ENCODE measurements at places on chromosomes 4 and X. TPM values are rescaled to one million over a fixed set of nuclear protein-coding genes. Genes with fewer than 3 reads are reported as not detected.

DNA sequence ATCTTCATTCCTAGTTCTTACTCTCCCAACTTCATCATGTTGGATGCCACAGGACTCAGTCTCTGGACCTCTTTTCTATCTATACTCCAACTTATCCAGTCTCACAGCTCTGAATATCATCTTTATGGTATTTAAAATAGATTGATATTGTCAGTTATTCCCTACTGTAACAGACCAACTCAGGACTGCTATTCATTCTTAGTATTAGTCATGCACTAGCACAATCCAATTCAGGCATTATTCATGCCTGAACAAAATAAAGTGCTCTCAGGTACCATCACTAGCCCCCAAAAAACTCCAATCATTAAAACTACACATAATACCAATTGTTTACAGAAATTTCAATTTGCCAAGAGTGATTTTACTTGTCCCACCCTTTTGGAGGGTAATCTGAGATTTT is 37.7 kb downstream of the FRYL start:
- no peak for DNase-seq

GRCh38 chr4:73908965-73909364 is 39.8 kb downstream of the CXCL1 start:
- DNase-seq = no peak

DNA sequence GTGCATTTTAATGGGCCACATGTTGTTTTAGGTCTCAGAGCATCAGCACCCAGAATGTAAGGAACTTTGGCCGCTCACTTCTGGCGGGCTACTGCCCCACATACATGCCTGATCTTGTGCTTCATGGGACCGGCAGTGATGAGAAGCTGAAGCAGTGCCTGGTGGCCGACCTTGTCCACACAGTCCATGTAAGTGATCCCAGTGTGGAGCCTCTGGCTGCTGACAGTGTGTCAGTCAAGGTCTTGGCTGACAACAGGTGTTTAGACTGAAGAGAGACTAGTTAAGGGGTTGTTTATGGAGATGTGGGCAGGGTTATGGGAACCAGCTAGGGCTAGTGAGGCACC is 101.4 kb downstream of the FNIP2 start:
- no peak for DNase-seq

RTL5 gene
- total RNA-seq = 23.0 TPM

DNA sequence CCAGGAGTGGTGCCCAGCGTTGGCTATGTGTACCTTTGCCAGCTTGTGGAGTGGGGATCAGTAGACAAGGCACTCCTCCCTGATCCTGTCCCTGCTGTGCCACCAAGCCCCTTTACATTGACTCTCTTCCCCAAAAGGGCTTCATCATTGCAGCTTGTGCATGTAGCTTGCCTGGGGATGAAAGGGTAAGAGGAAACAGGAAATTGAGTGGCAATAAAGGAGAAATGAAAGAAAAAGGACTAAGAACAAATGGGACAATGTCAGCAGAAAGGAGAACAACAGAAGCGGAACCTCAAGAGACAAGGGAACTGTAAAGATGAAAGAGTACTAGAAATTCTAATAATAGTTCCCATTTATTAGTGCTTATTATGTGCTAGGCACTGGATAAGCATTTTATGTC is 8.7 kb upstream of the IL13RA1 start:
- DNase-seq = no peak

KANTR gene
- total RNA-seq = 11.6 TPM

DNA sequence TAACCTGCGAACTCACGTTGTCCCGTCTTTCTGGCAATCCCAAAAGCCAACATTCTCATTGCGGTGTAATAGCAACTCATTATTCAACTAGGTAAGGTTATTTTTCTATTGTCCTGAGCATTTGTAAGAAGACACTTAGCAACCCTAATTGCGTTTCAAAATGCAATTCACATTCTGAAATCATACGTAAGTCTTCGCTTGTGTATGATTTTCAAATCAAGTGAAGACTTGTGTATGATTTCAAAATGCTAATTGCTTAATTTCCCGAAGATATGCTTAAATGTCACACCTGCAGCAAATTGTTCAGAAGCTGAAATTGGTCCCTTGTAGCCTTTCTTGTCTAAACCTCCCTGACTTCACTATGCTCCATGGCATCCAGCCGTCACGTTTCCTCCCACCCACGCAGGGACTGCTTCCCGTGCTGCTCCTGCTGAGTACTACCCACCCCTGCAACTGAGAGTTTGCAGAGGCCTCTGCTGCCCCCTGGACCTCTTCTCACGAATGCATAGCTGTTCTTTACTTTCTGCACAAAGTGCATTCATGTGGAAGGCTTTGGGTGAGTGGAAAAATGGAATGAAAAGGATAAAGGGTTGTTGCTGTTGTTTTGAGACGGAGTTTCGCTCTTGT is 40.8 kb upstream of the CLDN24 start:
- no peak for DNase-seq

EDA gene
- 2.5 TPM for total RNA-seq

DNA sequence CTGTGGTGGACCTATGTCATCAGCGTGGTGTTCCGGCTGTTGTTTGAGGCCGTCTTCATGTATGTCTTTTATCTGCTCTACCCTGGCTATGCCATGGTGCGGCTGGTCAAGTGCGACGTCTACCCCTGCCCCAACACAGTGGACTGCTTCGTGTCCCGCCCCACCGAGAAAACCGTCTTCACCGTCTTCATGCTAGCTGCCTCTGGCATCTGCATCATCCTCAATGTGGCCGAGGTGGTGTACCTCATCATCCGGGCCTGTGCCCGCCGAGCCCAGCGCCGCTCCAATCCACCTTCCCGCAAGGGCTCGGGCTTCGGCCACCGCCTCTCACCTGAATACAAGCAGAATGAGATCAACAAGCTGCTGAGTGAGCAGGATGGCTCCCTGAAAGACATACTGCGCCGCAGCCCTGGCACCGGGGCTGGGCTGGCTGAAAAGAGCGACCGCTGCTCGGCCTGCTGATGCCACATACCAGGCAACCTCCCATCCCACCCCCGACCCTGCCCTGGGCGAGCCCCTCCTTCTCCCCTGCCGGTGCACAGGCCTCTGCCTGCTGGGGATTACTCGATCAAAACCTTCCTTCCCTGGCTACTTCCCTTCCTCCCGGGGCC is 1.2 kb downstream of the GJB1 start:
- DNase-seq = no peak

DNA sequence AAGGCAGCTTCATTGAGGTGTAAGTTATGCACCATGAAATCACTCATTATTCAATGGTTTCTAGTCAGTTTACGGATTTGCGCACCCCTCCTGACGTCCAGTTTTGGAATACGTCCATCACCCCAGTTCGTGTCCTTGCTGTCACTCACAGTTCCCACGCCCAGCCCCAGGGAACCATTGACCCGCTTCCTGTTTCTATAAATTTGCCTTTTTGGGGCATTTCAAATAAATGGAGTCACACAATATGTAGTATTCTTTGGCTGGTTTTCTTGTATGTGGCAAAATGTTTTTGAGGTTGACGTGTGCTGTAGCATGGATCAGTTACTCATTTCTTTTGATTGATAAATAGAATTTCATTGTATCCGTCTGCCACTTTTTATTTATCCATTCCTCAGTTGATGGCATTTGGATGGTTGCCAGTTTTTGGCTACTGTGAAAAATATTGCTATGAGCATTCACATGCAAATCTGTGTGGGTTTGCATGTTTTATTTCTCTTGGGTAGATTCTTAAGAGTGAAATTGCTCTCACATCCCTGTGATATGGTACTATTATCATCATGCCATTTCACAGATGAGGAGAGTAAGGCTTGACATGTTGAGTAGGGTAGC is 18.4 kb upstream of the SORCS2 start:
- DNase-seq = no peak

DNA sequence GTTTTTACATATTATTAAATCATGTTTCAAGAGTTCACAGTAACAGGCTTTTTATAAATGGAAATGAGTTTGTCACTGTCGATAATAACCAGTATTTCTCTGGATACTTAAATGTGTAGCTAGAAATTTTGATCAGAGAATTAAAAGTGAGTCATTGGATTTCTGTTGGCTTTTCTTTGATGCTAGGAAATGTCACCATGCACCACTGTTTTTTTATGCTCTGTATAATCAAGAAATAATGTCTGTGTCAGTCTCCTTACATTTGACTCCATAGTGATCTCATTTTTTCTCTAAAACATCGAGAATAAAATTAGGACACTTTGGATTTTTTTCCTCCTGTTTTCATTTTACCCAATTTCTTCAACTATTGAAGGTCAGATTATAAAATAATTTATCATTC is 234.2 kb downstream of the RAPGEF2 start:
- no peak for DNase-seq

GRCh38 chr4:7130621-7131211 is 61.6 kb upstream of the SORCS2 start:
- no peak for DNase-seq

- no peak for DNase-seq
These were observed 70.9 kb upstream of the CBR4 start for GRCh38 chr4:169080981-169081380.

ARR3 gene
- not detected for total RNA-seq

Measured in neural crest cell (in vitro differentiated cells).